ENCODE measurements at places on chromosomes 5 and 9.

- no peak for DNase-seq
Observed at GRCh38 chr9:133949486-133950061, 42.5 kb downstream of the VAV2 start.

DNA sequence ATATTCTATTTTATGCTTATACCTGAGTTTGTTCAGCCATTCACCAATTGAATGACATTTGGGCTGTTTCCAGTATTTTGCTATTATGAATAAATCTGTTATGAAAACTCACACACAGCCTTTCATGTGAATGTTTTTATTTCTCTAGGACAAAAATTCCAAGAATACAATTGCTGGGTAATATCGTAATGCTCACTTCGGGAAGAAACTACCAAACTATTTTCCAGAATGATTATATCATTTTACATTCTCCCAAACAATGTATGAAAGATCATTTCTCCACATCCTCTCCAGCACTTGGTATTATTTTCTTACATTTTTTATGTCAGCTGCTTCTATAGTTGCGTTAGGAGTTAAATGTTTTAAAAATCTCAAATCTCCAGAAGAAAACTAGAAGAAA lies 58.3 kb upstream of the LHFPL2 start:
- DNase-seq = no peak

DNA sequence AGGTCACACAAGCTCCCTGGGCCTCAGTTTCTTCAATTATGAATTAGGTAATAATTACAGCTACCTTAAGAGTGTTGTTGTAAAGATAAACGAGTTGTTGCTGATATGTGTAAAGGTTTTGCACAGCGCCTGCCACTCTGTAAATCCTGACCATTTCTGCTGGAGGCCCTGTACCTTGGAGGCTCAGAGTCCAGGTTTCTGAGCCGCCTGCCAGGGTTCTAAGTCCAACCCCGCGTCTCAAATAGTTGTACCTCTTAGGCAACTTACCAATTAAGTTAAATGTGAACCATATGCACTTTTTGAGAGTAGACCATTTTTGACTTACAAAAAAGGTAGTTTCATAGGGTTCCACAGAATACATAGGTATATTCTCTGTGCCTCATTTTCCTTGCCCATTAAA lies 156.8 kb upstream of the KLF9 start:
- no peak for DNase-seq

GRCh38 chr9:108568093-108568492 lies 287.7 kb downstream of the ACTL7B start:
- no peak for DNase-seq

DNA sequence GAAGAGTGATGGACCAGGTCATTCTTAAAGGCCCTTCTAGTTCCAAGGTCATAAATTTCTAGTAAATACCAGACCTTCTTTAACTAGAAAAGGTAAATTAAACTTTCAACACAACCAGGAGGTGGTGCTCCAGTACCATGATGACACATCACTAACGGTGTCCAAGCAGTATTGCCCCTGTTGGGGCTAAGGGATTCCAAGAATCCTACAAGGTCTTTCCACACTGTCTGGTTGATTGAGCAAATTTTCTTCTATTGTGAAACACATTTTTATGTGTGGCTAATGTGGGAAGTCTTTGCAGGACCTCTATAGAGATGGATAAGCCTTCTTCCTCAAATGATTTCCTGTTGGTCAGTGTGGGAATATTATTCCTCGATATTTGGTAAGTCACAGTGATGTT lies 459.6 kb upstream of the PAPPA start:
- no peak for DNase-seq

GRCh38 chr5:14250084-14250695 lies 107.0 kb downstream of the TRIO start:
- DNase-seq = no peak

DNA sequence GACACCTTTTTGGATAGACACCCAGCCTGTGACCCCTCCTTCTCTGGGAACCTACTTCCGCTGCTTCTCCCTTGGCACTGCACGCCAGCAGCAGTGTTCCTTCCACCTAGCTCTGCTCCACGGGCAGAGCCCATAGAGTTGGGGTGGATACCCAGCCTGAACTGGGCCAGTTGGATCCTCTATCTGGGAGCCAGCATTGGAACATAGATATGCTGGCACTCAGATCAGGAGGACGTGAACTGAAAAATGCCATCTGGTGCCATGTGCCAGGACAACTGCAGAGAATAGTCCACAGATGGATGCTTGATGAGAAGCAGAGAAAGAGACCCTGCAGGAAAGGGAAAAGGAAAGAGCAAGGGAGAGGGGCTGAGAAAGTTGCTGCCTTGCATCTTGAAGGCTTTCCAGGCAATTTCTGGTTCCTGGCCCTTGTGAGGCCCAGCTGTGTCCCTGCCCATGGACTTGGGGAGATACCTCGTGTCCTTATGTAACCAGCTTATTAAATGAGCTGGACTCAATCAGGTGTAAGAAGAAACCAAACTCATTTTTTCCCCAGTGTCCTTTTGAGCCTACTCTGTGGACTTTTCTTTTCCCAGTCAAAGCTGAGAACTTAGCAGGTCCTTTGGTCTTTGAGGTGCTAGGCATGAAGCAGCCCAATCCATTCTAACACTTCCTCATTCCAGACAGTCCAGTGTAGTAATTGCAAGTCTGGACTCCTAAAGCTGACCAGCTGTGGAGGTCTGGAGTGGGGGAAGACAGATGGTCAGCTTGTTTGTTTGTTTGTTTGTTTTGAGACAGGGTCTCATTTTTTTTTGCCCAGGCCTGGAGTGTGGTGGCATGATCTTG lies 39.1 kb downstream of the ANGPTL2 start:
- no peak for DNase-seq

DNA sequence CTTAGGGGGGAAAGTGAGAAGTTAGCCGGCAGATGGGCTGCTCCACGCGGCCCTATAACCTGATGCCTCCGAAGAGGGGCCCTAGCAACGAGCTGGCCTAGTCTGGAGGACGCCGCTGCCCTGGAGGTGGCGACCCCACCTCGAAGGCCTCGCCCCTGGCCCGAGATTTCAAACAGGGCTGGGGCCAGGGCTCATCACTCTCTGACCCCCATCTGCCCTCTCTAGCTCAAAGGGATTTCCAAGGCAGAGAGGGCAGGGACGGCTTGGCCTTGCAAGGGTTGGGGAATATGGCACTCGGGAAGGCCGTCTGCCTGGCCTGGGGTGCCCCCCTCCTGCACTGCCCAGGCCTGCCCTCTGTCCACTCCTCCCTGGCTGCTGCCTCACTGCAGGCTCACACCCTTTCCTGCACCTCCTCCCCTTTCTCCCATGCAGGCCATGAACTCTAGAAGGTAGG lies 25.5 kb upstream of the TIFAB start:
- no peak for DNase-seq

- no peak for DNase-seq
Observed at GRCh38 chr5:169354263-169354662, 53.3 kb upstream of the SLIT3 start.

DNA sequence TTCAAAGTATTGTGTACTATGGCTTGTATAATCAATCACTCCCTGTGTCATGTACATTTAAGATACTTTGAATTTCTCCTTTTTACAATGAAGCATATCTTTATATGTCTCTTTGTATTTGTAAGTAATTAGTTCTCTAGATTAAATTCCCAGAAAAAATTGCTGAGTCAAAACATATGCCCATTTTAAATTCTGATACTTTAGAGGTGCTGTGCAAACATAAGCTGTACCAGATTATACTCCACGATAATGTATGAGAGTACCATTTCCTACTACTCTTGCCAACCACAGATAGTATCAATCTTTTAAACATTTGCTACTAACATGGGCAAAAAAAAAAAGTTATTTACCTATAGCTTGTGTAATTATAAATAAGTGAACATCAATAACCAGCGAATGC lies 18.3 kb downstream of the DCAF10 start:
- DNase-seq = no peak

GRCh38 chr5:17217493-17218352 lies at the start of gene BASP1:
Gene BASP1, plus strand, starts transcription at chr5:17217631. Its CDS starts 57,586 bp downstream, at chr5:17275217.
- no peak for DNase-seq

DNA sequence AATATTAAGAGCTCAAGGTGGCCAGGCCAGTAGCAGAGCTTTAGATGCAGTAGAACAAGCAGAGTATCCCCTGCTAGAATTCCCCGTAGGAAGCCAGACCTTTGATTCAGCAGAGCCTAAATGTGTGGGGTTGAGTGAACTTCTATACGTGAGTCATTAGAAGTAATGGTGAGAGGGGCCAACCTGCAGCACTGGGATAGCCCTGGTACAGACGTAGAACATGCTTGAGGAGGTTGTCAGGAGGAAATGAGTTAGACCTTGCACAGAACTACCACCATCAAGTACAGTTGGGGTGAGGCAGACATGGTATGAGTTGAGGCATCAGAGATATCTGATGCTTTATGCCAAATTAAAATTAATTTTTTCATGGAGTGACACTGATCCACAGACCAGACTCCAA lies 42.0 kb downstream of the PDCD1LG2 start:
- no peak for DNase-seq

DNA sequence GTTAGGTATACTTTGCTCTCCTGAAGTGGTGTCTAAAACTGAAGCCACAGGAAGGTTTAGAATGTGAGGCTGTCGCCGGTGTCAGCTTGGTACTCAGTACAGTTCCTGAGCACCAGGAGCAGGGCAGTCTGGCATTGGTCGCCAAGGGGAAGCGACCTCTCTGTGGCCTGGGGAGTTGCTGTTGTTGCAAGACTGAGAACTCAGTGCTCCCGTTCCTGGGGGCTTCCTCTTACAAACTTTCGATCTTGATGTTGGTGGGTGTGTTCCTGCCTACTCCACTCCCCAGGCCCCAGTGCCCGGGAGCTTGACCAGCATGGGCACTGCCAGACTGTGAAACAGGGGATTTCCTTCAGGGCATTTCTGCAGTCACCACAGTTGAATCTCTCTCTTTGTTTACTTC lies 52.4 kb upstream of the PPARGC1B start:
- DNase-seq = no peak

DNA sequence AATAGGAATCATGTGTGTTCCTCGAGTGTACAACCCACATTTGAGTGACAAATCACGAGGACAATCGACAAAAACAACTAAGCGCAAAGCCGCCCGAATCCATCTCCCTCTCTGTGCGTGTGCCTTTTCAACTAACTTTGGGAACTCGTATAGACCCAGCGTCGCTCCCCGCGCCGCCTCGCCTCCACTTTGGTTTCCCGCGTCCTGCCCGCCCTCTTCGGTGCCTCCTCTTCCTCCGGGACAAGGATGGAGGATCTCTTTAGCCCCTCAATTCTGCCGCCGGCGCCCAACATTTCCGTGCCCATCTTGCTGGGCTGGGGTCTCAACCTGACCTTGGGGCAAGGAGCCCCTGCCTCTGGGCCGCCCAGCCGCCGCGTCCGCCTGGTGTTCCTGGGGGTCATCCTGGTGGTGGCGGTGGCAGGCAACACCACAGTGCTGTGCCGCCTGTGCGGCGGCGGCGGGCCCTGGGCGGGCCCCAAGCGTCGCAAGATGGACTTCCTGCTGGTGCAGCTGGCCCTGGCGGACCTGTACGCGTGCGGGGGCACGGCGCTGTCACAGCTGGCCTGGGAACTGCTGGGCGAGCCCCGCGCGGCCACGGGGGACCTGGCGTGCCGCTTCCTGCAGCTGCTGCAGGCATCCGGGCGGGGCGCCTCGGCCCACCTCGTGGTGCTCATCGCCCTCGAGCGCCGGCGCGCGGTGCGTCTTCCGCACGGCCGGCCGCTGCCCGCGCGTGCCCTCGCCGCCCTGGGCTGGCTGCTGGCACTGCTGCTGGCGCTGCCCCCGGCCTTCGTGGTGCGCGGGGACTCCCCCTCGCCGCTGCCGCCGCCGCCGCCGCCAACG lies at the start of gene GPR150:
TSS of gene GPR150 (plus strand) at position 58 of the 840 bp plus-strand sequence. CDS start at position 247, 189 bp downstream.
- DNase-seq = peak; percentile 30

DNA sequence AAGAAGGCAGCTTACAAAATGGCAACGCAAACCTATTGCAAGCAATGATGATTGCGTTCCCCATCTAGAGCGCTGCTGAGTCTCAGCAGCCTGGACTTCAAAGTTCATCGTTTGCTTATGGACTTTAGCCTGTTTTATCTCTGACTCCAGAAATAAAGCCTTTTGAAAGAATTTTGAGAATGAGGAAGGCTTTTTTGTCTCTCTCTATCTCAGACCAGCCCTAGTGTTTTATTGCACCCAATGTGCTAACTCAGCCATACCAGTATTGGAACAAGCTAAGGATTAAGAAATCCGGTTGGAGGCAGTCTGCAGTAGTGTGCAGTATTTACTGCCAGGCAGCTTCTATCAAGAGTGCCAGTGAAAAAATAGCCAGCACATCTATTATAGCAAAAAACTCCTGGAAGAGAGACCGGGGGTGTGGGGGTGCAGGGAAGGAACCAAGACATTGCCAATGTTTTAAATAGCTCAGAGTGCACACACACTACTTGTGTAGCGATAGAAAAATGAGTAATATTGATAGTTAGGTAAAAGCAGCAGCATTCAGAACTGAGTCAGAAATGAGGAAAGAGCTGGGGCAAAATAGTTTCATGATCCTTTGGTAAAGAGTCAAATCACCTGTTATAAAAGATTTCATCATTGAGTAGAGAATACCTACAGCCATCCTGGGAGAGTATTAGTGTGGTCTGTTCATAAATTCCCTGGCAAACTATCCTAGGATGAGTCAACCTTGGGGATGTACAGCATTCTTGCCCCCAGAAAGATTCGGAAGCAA lies 219.0 kb downstream of the ZNF608 start:
- no peak for DNase-seq

DNA sequence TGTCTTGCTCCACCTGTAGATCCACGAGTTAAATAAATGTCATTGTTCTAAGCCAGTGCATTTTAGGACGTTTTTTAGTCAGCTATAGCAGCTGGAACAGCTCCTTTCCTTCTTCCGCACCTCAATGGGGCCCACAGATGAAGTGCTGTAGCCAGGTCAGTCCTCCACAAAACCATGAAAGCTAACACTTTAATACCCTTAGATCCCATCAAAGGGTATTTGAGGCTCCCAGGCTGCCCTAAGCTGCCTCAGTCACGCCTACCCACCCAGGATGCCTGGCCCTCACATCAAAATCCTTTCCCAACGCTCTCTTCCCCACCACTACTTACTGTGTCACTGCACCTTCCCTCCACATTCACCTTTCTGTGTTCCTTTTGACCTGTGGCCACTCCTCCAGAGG lies 44.1 kb upstream of the ACO1 start:
- no peak for DNase-seq

GRCh38 chr5:28543473-28544098 lies 1505.2 kb upstream of the CDH9 start:
- DNase-seq = no peak

DNA sequence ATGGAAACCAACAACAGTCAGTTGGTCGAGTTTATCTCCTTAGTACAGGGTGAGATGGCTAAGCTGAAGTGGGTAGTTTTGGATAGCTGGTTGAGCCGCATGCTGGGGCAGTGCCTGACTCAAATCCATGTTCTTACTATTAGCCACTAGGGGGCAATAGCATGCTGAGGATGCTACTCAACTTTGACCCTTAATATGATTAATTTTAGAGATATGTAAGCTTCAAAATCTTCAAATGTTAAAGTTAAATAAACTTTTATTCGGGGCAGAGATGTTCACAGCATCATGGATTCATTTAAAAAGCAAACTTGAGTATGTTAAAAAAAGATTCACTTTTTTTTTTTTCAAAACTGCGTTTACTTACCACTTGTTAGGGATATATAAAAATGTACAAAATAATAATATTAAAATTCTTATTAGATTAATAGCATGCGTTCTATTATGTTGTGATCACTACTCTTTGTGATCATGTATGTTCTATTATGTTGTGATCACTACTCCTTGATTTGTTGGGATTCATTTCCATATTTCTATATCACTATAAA lies 57.0 kb downstream of the C9orf153 start:
- no peak for DNase-seq
